ENCODE measurements at places on chromosomes 16 and 17. TPM values are rescaled to one million over a fixed set of nuclear protein-coding genes. Genes with fewer than 3 reads are reported as not detected.

UBALD2 gene
- polyA plus RNA-seq: 46.9 TPM

VPS9D1 gene
- 17.3 TPM for polyA plus RNA-seq

GRCh38 chr16:81123092-81123852 lies 27.1 kb upstream of the GCSH start:
- DNase-seq: no peak

GRCh38 chr16:1491327-1491726 lies 1.8 kb upstream of the TELO2 start:
- DNase-seq: no peak

ZFP3 gene
- 1.8 TPM for polyA plus RNA-seq

GRCh38 chr16:68834550-68834949 lies 8.8 kb upstream of the TANGO6 start:
- no peak for DNase-seq

DNA sequence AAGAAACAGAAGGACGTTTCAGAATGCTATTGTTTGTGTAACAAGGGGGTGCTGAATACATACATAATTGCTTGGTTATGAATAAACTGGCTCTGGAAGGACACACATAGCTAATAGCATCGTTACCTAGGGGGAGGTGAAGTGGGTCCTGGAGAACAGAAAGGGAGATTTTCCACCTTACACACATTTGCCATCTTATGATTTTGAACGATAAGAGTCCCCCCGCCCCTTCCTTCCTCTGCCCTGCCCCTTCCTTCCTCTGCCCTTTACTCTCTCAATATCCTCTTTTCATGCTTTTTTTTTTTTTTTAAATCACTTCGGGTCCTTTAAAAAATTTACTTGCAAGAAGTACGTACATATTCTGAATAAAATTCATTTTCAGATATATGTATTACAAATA lies 902 bp upstream of the DHRS7B start:
- peak; percentile 18 for DNase-seq

LRRC37A3 gene
- 8.8 TPM for polyA plus RNA-seq

DNA sequence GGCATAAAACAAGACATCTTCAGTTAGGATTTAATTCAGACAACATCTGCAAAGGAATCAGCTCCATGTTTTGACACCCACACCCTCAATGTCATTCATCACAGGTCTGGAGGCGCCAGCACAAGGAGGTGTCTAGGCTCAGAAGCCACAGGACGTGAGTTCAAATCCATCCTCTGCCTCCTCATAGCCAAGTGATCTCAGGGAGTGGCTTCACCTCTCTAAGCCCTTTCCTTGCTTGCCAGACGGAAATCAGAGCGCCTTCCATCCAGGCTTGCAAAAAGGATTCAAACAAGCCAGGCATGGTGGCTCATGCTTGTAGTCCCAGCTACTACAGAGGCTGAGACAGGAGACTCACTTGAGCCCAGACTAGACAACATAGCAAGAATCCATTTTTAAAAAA lies 84.6 kb downstream of the GSG1L start:
- DNase-seq: no peak

NPB gene
- polyA plus RNA-seq: 0.81 TPM
